ENCODE measurements at places on chromosomes 7 and 10.

DNA sequence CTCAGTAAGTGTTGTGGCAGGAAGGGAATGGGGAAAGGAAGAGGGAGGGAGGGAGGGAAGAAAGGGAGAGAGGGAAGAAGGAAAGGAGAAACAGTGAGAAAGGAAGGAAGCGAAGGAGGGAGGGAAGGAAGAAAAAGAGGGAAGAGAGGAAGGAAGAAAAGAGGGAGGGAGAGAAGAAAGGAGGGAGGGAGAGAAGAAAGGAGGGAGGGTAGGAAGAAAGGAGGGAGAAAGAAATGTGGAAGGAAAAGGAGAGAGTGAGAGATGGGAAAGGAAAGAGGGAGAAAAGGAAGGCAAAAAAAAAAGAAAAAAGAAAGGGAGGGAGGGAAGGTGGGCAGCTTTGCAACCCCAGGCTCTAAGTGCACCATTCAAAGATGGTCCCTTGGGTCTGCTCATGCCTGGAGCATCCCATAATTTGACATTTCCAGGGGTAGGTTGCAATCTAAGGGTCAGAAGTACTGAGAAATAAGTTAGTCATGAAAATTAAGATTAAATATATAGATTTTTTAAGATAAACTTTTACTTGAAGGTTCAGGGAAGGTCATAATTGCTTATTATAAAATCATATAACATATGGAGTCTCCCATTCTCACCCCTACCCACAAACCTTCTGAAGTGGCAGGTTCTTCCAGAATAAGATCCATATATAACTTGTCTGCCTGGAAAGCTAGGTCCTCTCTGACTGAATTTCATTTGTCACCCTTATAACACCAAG lies 249.2 kb downstream of the PLXNA4 start:
- no peak for DNase-seq

DNA sequence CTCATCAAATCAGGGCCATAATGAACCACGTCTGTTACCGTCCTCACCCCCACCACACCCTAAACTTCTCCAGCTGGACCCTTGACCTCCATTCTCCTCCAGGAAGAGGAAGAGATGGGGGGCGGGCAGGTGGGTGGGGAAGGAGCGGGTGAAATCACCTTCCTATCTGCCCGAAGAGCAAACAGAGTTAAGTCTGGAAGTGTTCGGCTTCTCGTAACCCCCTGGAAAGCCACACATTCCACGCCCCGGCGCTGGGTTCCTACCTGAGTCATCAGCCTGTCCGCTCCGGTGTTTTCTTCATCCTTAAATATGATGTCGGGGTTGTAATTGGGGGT lies 736 bp downstream of the SHH start:
- no peak for DNase-seq

GRCh38 chr10:103479135-103479534 lies at the start of gene CALHM3:
Gene CALHM3, minus strand, starts transcription at chr10:103479240. Its CDS starts 208 bp downstream, at chr10:103479032.
- DNase-seq, result no peak

- no peak for DNase-seq
These were observed 93.5 kb upstream of the LANCL2 start for GRCh38 chr7:55271661-55272060.

All from stimulated activated CD4-positive, alpha-beta T cell treated with anti-CD3 and anti-CD28 coated beads, TNF-alpha, amount 100 ng/mL, for 48 hours (primary cell).